ENCODE measurements at places on chromosomes 16 and 17.

- DNase-seq, result no peak
Observed at GRCh38 chr16:2881783-2882649, 999 bp upstream of the FLYWCH2 start.

DNA sequence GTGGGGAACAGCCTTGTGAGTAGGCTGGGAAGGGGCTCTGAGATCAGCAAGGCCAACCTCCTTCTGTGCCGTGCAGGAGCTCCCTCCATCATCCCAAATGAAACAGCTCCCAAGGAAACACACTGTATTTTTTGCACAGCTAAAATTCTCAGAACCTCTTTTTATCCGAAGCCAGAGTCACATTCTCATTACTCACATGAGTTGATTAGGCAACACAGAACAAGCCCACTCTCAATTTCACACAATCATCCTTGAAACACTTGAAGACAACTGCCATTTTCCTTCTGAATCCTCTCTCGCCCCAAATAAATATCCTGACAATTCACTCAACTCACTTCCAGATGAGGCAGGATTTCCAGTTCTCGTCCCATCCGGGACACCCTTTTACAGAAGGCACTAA lies 66.1 kb downstream of the MYO18A start:
- DNase-seq, result no peak

DNA sequence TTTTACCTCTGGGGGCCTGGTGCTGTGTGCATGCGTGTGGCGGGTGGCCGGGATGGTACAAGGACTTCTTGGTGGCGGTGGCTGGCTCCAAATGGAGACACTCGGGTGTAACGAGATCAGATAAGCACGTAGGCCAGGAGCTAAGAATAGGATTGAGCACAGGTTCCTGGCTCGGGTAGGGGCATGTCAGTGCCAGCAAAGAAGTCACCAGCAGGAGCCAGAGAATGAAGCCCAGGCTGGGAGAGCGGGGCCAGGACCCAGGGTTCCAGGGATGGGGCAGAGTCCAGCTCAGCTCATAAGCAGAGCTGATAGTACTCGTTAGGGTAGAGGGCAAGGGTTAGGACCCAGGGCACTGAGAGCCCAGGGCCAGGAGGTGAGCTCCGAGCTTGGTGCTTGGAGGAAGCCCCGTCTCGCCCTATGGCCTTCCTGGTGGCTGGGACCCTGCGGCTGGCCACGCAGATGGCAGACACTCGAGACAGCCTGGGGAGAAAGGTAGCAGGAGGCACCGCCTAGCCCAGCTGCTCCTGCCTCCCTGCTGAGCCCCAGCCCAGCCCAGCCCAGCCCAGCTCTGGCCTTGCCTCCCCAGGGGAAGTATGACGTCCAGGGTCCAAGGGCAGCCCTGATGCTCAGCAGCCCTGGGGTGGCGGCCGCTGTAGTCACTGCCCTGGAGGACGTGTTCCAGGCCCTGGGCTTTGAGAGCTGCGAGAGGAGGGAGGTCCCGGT lies 8.9 kb downstream of the ZNF213 start:
- no peak for DNase-seq

- DNase-seq, result no peak
Observed at GRCh38 chr17:9200699-9201359, 179.5 kb downstream of the NTN1 start.

GRCh38 chr16:2210386-2211365 lies at the start of gene BRICD5:
Gene BRICD5, minus strand, starts transcription at chr16:2210863. Its CDS starts 30 bp downstream, at chr16:2210833.
- DNase-seq, result no peak

GRCh38 chr17:77581480-77581879 lies 377.0 kb upstream of the TNRC6C start:
- no peak for DNase-seq

DNA sequence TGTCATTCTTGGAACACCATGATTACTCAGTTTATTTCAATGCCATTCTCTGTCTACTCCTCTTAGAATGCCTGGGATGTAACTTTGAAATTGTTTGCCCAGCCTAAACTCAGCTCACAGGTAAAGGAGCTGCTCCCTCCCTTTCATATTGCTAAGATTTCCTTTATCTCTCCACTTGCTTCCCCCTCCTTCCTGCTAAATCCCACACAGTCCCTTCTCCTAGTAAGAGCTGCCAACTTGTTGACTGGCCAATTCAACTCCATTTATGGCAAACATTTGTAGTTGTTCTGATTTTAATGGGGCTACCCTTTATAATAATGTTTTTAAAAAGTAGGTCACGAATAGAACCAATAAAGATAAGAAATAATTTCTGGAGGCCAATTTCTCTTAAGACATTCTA lies 146.1 kb downstream of the SKAP1 start:
- DNase-seq, result no peak

DNA sequence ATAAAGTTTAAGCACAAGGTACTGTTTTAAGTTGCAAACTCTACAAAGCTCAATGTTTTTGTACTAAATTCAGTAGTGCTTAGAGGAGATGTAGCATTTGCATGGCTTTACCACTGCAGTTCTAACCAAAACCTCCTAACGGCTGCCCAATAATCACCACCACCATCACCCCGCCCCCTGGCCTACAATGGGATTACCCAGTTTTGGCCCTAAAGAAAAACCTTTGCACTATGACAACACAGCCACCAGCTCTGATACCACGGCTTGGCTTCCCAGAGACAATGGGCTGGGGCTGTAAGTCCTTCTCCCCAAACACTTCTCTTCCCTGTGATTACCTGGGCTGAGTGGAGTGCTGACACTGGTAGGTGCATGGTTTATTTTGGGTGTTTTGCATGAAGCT lies 58.4 kb upstream of the MTMR4 start:
- no peak for DNase-seq

DNA sequence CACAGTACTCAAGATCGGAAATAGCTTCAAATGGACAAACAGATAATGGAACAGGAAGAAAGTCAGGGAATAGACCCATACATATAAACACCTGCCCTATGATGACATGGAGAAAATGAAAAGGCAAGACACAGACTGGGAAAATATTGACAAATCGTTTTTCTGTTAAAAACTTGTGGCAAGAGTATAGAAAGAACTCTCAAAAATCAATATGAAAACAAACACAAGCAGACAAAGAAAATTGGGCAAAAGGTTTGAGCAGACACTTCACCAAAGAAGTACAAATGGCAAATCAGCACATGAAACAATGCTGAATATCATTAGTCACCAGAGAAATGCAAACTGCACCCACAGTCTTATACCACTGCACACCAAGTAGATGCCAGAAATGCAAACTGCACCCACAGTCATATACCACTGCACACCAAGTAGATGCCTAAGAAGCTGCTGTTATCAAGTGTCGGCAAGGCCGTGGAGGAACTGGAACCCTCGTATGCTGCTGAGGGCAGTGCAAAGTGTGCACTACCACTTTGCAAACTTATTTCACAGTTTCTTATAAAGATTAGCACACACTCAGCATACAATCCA lies 123.5 kb upstream of the CHMP6 start:
- no peak for DNase-seq

DNA sequence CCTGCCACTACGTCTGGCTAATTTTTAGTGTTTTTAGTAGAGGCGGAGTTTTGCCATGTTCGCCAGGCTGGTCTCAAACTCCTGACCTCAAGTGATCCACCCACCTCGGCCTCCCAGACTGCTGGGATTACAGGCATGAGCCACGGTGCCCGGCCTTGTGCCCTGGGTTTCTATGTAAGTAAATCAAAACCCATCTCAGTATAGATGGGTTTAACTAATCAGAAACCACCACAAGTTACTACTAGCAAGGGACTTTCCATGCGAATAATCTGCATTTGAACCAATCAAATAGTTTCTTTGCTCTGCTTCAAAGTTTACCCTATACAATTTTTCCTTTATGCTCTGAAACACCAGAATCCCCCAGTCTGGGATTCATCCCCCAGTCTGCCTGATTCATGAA lies 16.5 kb upstream of the EIF1 start:
- no peak for DNase-seq

GRCh38 chr16:56478281-56479049 lies 27.1 kb downstream of the OGFOD1 start:
- no peak for DNase-seq

GRCh38 chr16:68704232-68704867 lies 32.7 kb upstream of the CDH1 start:
- peak; percentile 47 for DNase-seq

GRCh38 chr17:574061-574460 lies 140.6 kb downstream of the VPS53 start:
- no peak for DNase-seq

GRCh38 chr16:88872650-88873331 lies 6.3 kb upstream of the PABPN1L start:
- DNase-seq, result no peak

GRCh38 chr16:31707743-31708335 lies 165.8 kb upstream of the ZNF267 start:
- DNase-seq, result no peak

DNA sequence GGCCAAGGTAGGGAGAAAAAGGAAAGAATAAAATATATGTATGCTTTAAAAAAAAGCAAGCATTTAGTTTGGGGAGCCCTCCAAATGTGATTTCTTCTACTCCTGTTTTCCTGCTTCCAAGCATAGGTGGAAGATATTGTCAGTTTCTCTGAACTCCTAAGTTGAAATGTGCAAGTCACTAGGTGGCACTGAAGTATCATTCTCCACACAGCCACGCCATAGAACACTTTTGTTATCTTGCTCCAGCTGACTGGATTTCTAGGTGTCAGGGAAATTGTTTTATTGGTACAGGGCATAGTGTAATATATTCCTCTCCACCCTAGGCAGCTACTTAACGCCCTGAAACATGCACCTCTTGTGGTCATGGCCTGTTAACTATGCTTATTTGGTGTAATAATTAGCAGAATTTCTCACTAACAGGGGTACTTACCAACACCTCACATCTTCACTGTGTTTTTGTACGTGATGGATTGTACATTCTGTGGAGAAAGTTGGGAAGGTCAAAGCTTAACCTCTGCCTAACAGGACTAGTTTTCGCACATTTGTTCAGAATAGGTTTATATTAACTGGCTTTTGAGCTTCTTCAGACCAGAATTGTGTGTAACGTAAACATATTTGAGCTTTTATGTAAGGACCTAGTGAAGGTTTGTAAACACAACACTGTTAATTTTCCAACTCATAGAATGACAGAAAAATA lies 69.3 kb downstream of the FTO start:
- DNase-seq, result no peak

DNA sequence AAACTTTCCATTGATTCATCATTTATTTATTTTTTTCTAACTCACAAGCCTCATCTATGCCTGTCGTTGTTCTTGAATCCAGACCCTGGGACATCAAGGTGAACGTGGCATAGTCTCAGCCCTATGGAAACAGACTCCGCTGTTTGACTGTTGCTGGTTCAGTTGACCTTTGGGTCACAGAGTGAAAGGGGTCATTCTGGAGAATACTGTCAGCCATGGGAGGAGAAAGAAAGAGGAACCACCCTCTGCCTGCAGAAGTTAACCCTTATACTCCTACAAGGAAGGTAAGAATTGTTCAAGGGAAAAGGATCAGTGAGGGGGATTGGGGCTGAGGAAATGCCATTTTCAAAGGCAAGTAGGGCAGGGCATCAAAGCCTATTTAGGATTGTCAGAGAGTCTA lies 387.6 kb upstream of the MAF start:
- DNase-seq, result no peak

GRCh38 chr17:82065638-82066303 lies at the start of gene DUS1L:
Gene DUS1L, minus strand, starts transcription at chr17:82065804. Its CDS starts 745 bp downstream, at chr17:82065059.
- DNase-seq, result peak; percentile 66

DNA sequence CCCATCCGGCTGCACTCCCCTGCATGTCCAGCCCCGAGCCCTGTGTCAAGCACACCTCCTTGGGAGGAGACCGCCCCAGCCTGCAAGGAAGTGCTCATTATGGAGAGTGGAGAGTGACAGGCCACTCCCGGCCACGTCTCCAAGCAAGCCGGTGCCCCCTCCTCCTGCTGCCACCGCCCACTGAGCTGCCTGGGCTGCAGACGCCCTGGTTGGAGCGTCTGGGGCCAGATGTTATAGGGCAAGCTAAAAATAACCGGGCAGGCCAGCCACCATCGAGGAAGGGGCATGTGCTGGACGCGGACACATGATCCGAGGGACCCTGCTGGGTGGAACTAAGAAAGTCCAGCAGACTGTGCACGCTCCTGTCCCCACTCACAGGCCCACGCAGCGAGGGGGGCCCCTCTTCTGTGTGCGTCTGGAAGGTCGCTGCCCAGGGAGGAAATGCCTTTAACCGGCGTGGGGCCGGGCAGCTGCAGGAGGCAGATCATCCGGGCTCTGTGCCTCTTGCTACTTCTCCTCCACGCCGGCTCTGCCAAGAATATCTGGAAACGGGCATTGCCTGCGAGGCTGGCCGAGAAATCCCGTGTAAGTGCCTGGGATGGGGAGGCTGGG lies at the start of gene WFDC1:
Gene WFDC1 (plus strand): TSS at position 348 of the 612 bp plus-strand sequence. CDS start 94 bp downstream, at position 442.
- DNase-seq, result no peak

DNA sequence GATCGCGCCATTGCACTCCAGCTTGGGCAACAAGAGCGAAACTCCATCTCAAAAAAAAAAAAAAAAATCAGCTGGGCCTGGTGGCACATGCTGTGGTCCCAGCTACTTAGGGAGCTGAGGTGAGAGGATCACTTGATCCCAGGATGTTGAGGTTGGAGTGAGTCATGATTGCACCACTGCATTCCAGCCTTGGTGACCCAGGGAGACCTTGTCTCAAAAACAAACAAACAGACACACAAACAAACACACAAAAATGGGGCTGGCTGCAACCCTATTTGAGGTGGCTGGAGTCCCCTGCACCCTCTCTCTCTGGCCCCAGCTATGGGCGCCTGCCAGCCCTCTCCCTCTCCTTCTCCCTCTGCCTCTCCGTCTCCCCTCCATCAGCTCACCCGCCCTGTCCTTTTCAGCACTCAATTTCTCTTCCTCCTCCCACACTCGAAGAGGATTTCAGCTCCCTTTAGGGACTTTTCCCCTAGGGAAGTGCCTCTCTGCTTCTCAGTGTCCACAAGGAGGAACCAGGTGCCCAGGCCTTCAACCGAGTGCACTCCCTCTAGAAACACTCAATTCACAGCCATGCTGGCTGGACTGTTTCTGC lies 17.5 kb upstream of the TFAP4 start:
- DNase-seq, result no peak

DNA sequence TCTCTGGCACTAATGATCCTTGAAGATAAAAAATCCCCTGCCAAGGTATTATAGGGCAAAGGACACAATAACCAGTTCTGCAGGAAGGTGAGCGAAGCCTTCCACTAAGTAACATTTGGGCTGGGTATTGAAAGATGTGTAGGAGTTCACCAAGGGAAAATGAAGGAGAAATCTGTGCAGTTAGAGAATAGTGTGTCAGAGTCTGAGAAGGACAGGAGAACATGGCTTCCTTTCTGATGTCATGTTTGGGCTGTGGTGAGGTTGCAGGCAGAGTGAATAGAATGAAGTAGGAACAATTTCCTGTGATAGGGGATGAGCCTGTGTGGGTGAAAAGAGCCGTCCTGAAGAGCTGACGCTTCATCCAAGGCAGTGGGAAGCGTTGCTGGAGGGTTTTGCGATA lies 24.1 kb upstream of the CIITA start:
- no peak for DNase-seq

GRCh38 chr17:74431568-74432423 lies at the start of gene GPRC5C:
Gene GPRC5C, plus strand, starts transcription at chr17:74432088. Its CDS starts 7,689 bp downstream, at chr17:74439777.
- peak; percentile 20 for DNase-seq

GRCh38 chr16:18979936-18980335 lies 3.8 kb upstream of the TMC7 start:
- no peak for DNase-seq

GRCh38 chr16:87791295-87792204 lies 25.8 kb upstream of the KLHDC4 start:
- no peak for DNase-seq

All from activated T-cell treated with anti-CD3 and anti-CD28 coated beads for 1 hour (primary cell).